ENCODE measurements at places on chromosomes 7 and 10. TPM values are rescaled to one million over a fixed set of nuclear protein-coding genes. Genes with fewer than 3 reads are reported as not detected.

The LRGUK gene
- 0.37 TPM for total RNA-seq

The PNLIPRP1 gene
- not detected for total RNA-seq

The SDK1 gene
- 0.53 TPM for total RNA-seq

The BTBD16 gene
- total RNA-seq: 0.66 TPM

The NT5C2 gene
- total RNA-seq: 82.9 TPM

The SAMD9L gene
- 0.55 TPM for total RNA-seq

The ATOH7 gene
- total RNA-seq: 0.08 TPM

The SMKR1 gene
- total RNA-seq: 8.4 TPM

The FAM24A gene
- not detected for total RNA-seq

The PIK3CG gene
- not detected for total RNA-seq

The C10orf67 gene
- total RNA-seq: 0.08 TPM

The TNPO3 gene
- total RNA-seq: 40.1 TPM
